Endothelial cell (in vitro differentiated cells): ENCODE measurements at places on chromosomes 4 and X.

GRCh38 chrX:9430346-9430921, 34.4 kb upstream of the TBL1X start:
- no peak overlapping the region for H3K27ac ChIP-seq
- H3K27me3 ChIP-seq = peaks cover 3% of the 10 kb centered on the region
- DNase-seq = no peak
- no peak overlapping the region for H3K4me3 ChIP-seq

GRCh38 chr4:13526658-13527057, 17.6 kb downstream of the NKX3-2 start:
- no peak for DNase-seq
- H3K4me1 ChIP-seq = peaks cover 19% of the 10 kb centered on the region
- peaks cover 3% of the 10 kb centered on the region for H3K36me3 ChIP-seq
- H3K27ac ChIP-seq = no peak overlapping the region

- no peak for DNase-seq
- no peak overlapping the region for H3K4me3 ChIP-seq
- H3K27me3 ChIP-seq = peaks cover 5% of the 10 kb centered on the region
- peaks cover 33% of the 10 kb centered on the region for H3K4me1 ChIP-seq
These were observed 81.6 kb upstream of the TBC1D9 start for GRCh38 chr4:140837736-140838135.

GRCh38 chrX:50971395-50971794, 60.9 kb downstream of the BMP15 start:
- no peaks in the 10 kb centered on the region for H3K4me1 ChIP-seq

DNA sequence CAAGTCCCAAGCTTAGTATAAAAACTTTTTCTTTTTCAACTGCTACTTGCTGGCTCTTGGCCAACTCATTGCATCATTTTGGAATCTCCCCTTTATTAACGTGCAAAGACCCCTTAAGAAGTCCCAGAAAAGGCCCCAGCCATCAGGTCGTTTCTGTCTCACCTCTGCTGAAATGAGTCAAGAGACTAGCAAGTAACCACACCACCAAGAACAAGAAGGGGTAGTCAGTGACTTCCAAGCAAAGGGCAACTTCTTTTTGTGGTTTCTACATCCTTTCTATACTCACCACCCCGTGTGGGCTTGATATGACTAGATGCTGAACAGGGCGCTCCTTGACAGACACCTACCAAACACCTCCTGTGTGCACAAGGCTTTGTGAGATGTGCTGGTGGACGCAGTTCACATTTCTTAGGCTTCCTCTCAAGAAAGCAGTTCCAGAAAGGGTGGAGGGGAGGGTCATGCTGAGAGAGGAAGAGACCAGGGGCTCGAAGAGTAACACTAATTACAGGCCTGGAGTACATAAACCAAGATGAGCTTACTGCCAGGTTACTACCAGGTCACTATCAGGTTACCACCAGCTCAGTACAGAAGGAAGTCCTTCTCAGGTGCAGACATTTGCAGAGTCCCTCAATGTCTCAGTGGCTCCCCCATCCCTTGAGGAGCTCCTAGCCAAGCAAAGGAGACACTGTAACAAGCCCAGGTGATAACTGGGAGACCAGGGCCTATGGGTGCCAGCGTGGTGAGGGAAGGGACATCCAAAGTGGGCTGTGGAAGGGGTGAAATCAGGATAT, 19.3 kb downstream of the JAKMIP1 start:
- DNase-seq = no peak
- H3K4me3 ChIP-seq = no peak overlapping the region
- H3K27me3 ChIP-seq = peaks cover 12% of the 10 kb centered on the region
- no peaks in the 10 kb centered on the region for H3K4me1 ChIP-seq
- H3K27ac ChIP-seq = no peak overlapping the region

DNA sequence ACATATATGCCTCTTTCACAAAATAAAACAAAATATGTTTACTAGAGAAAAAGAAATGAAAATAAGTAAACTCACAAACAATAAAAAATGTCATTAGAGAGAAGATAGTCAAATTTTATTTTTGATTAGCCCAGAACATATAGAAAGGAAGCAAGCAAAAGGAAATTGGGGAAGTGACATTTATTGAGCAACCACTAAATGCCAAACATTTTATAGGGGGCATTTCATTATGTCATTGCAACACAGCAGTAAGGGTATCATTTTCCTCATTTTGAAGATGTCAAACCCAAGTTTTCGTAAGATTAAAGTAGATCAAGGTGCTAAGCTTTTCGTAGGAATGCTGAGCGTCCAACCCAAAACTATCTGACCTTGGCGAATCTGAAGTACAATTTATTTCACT, 1331.5 kb upstream of the PABPC4L start:
- H3K36me3 ChIP-seq = no peaks in the 10 kb centered on the region
- H3K4me3 ChIP-seq = no peak overlapping the region
- no peak overlapping the region for H3K27ac ChIP-seq
- no peaks in the 10 kb centered on the region for H3K27me3 ChIP-seq
- no peaks in the 10 kb centered on the region for H3K4me1 ChIP-seq

- no peaks in the 10 kb centered on the region for H3K27me3 ChIP-seq
- no peaks in the 10 kb centered on the region for H3K4me1 ChIP-seq
- H3K36me3 ChIP-seq = no peaks in the 10 kb centered on the region
- H3K4me3 ChIP-seq = no peak overlapping the region
These were observed 24.4 kb downstream of the LCORL start for GRCh38 chr4:17997129-17997528.

DNA sequence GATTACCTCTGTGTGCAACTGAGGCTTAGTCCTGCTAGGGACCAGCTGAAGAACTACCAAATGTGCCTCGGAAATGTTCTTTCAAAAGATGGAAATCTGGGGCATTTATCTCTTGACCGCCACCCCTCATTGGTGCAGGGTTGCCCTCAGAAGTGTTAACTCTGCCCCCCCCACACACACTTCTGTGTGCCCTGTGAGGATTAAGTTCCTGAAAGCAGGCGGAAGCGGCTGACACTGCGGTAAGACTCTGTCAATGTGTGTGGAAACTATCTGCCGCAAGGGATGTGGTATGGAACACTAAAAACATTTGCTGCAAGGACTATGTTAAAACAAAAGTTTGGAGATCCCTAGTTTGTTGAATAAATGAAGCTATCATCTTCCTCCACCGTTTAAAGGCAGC, 106.9 kb upstream of the NDP start:
- H3K36me3 ChIP-seq = no peaks in the 10 kb centered on the region
- H3K27me3 ChIP-seq = peaks cover 2% of the 10 kb centered on the region
- H3K4me3 ChIP-seq = no peak overlapping the region
- DNase-seq = no peak
- no peaks in the 10 kb centered on the region for H3K4me1 ChIP-seq
- H3K27ac ChIP-seq = no peak overlapping the region

GRCh38 chrX:149871940-149872339, 9.0 kb upstream of the MAGEA8 start:
- DNase-seq = peak; percentile 55
- H3K36me3 ChIP-seq = no peaks in the 10 kb centered on the region
- no peaks in the 10 kb centered on the region for H3K4me1 ChIP-seq
- H3K27me3 ChIP-seq = peaks cover 4% of the 10 kb centered on the region

DNA sequence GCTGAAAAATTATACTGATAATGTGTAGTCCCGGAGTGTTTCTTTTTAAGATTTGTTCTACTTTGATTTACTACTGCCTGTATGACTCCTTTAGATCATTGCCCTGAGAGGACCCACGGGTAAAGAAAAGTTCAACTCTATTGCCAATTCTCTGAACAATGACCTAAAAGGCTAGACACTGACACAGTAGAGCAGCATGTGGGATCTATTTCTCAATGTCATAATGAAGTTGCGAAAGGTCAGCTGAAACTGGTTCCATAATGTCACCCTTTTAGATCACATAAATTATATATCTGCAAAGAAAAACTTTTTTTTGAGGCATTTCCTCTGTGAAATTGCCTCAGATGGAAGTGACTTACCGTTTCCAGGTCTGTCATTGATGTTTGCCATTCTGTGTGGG, 67.4 kb downstream of the GLRB start:
- no peaks in the 10 kb centered on the region for H3K4me1 ChIP-seq
- H3K36me3 ChIP-seq = no peaks in the 10 kb centered on the region
- no peak for DNase-seq
- H3K27me3 ChIP-seq = no peaks in the 10 kb centered on the region
- H3K27ac ChIP-seq = no peak overlapping the region

GRCh38 chr4:48635310-48635709, 144.8 kb downstream of the FRYL start:
- H3K27ac ChIP-seq = peak overlapping the region; percentile 22
- no peaks in the 10 kb centered on the region for H3K27me3 ChIP-seq
- no peak overlapping the region for H3K4me3 ChIP-seq
- no peak for DNase-seq
- H3K4me1 ChIP-seq = peaks cover 12% of the 10 kb centered on the region
- no peaks in the 10 kb centered on the region for H3K36me3 ChIP-seq

GRCh38 chr4:54373718-54374210, 144.7 kb downstream of the PDGFRA start:
- no peaks in the 10 kb centered on the region for H3K36me3 ChIP-seq
- H3K4me1 ChIP-seq = peaks cover 6% of the 10 kb centered on the region
- no peak overlapping the region for H3K4me3 ChIP-seq
- H3K27ac ChIP-seq = no peak overlapping the region

DNA sequence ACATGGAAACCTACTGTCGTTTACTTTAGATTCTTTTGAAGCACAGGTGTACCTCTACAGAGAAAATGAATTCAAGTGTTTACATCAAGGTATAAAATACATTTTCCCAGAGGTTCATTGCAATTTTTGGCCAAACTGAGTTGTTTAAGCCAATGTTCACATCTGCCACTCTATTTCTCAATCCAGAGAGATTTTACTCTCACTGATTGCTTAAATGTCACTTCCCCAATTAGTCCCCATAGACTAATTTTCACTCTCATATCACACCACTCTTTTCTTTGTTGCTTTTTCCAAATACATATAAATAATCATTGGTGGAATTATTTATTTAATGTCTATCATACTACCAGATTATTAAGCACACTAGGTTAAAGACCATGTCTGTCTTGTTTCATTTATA, 271.8 kb downstream of the PPP3CA start:
- no peak overlapping the region for H3K27ac ChIP-seq
- no peaks in the 10 kb centered on the region for H3K27me3 ChIP-seq
- no peak overlapping the region for H3K4me3 ChIP-seq
- no peak for DNase-seq
- H3K36me3 ChIP-seq = peaks cover 11% of the 10 kb centered on the region

- no peak for DNase-seq
- H3K36me3 ChIP-seq = peaks cover 10% of the 10 kb centered on the region
- H3K4me1 ChIP-seq = no peaks in the 10 kb centered on the region
These were observed 126.1 kb downstream of the ARHGEF9 start for GRCh38 chrX:63658920-63659319.

- DNase-seq = no peak
- peak overlapping the region; percentile 23 for H3K4me3 ChIP-seq
- peak overlapping the region; percentile 98 for H3K27ac ChIP-seq
- peaks cover 22% of the 10 kb centered on the region for H3K36me3 ChIP-seq
- peaks cover 2% of the 10 kb centered on the region for H3K27me3 ChIP-seq
- H3K4me1 ChIP-seq = peaks cover 13% of the 10 kb centered on the region
These were observed 83.5 kb downstream of the ZNF674 start for GRCh38 chrX:46461660-46462191.

DNA sequence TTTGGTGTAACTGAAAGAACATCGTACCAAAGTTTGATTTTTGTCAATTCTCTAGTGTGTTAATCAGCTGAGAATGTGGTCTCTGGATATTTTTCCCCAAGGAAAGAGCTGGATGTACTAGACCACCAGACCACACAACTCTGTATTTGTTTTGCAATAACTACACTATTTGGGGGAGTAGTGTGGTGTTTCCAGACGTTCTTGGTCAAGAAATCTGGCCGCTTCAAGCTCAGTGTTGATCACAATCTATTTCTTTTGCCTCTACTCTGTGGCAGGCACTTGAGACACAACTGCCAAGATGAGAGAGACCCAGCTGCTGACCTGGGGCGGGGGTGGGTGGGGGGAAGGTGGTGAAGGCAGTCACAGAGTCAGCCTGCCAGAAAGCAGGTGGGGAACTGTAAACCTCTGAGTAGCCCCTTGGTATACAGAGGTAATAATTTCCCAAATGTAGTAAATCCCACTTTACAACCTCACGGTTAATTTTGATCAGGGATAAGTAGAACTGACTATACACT, 30.6 kb downstream of the PTTG2 start:
- H3K4me1 ChIP-seq = peaks cover 13% of the 10 kb centered on the region
- DNase-seq = no peak
- H3K27ac ChIP-seq = no peak overlapping the region
- peaks cover 3% of the 10 kb centered on the region for H3K27me3 ChIP-seq

- no peaks in the 10 kb centered on the region for H3K27me3 ChIP-seq
- DNase-seq = no peak
These were observed 25.4 kb downstream of the SEC31A start for GRCh38 chr4:82865592-82865991.

- no peak overlapping the region for H3K4me3 ChIP-seq
- no peak overlapping the region for H3K27ac ChIP-seq
- no peaks in the 10 kb centered on the region for H3K4me1 ChIP-seq
- no peak for DNase-seq
- no peaks in the 10 kb centered on the region for H3K36me3 ChIP-seq
These were observed 13.2 kb downstream of the HS3ST1 start for GRCh38 chr4:11415409-11416070.

DNA sequence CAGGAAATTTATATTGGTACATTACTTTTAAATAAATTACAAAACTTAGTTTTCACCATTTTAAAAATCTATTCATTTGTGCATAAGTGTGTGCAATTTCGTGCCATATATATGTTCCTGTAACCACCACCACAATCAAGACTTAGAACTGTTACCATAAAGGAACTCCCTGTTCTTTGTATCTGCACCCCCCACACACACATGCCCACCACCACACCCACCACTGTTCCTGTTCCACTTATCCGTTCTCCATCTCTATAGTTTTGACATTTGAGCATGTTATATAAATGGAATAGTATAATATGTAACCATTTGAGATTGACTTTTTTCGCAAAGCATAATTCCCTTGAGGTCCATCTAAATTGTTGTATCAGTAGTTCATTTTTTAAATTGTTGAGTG, 73.7 kb downstream of the TAF1 start:
- peaks cover 13% of the 10 kb centered on the region for H3K4me1 ChIP-seq
- H3K4me3 ChIP-seq = no peak overlapping the region
- peaks cover 17% of the 10 kb centered on the region for H3K36me3 ChIP-seq
- peaks cover 1% of the 10 kb centered on the region for H3K27me3 ChIP-seq

- no peaks in the 10 kb centered on the region for H3K36me3 ChIP-seq
- no peak overlapping the region for H3K27ac ChIP-seq
- no peak for DNase-seq
These were observed 176.9 kb upstream of the PPP1R2C start for GRCh38 chrX:42954880-42955279.
